ENCODE measurements at places on chromosomes 1 and 21. TPM values are rescaled to one million over a fixed set of nuclear protein-coding genes. Genes with fewer than 3 reads are reported as not detected.

PM20D1 gene
- total RNA-seq = 0.13 TPM

CSTB gene
- 72.5 TPM for total RNA-seq

PNRC2 gene
- 97.4 TPM for total RNA-seq

CTPS1 gene
- total RNA-seq = 166 TPM

OLIG2 gene
- not detected for total RNA-seq

CZIB gene
- total RNA-seq = 57.2 TPM

ACKR1 gene
- not detected for total RNA-seq

KCNN3 gene
- 0.05 TPM for total RNA-seq

PGBD5 gene
- total RNA-seq = 0.05 TPM

SAMD11 gene
- total RNA-seq = 51.8 TPM

EVA1B gene
- total RNA-seq = 79.0 TPM

MAP1LC3C gene
- 0.21 TPM for total RNA-seq

TAS1R1 gene
- total RNA-seq = not detected

PALMD gene
- total RNA-seq = 0.05 TPM

CASQ2 gene
- not detected for total RNA-seq

SPRR2F gene
- total RNA-seq = not detected

BARHL2 gene
- total RNA-seq = not detected

PTCH2 gene
- 0.74 TPM for total RNA-seq

PADI2 gene
- 507 TPM for total RNA-seq

PGLYRP4 gene
- total RNA-seq = not detected

AMY1B gene
- not detected for total RNA-seq

PLA2G5 gene
- total RNA-seq = not detected

FAM43B gene
- total RNA-seq = 3.0 TPM

PEA15 gene
- total RNA-seq = 94.3 TPM

MCOLN3 gene
- 14.2 TPM for total RNA-seq

MYBPH gene
- total RNA-seq = not detected

SLC35F3 gene
- total RNA-seq = 19.1 TPM

CFHR3 gene
- not detected for total RNA-seq

Data from Panc1 (cell line).